ENCODE measurements at places on chromosomes 7 and 10. TPM values are rescaled to one million over a fixed set of nuclear protein-coding genes. Genes with fewer than 3 reads are reported as not detected.

The GDF10 gene
- not detected for total RNA-seq

The ZNF273 gene
- total RNA-seq, result 1.9 TPM

The SLC26A4 gene
- 0.18 TPM for total RNA-seq

The ADAMTS14 gene
- total RNA-seq, result 0.18 TPM

The TMEM236 gene
- total RNA-seq, result not detected

The CAMK1D gene
- 1.2 TPM for total RNA-seq

The PRKG1 gene
- total RNA-seq, result 0.71 TPM

The NSUN6 gene
- 3.4 TPM for total RNA-seq

Measured in myometrial cell (primary cell).